ENCODE measurements at places on chromosomes 16 and 17.

DNA sequence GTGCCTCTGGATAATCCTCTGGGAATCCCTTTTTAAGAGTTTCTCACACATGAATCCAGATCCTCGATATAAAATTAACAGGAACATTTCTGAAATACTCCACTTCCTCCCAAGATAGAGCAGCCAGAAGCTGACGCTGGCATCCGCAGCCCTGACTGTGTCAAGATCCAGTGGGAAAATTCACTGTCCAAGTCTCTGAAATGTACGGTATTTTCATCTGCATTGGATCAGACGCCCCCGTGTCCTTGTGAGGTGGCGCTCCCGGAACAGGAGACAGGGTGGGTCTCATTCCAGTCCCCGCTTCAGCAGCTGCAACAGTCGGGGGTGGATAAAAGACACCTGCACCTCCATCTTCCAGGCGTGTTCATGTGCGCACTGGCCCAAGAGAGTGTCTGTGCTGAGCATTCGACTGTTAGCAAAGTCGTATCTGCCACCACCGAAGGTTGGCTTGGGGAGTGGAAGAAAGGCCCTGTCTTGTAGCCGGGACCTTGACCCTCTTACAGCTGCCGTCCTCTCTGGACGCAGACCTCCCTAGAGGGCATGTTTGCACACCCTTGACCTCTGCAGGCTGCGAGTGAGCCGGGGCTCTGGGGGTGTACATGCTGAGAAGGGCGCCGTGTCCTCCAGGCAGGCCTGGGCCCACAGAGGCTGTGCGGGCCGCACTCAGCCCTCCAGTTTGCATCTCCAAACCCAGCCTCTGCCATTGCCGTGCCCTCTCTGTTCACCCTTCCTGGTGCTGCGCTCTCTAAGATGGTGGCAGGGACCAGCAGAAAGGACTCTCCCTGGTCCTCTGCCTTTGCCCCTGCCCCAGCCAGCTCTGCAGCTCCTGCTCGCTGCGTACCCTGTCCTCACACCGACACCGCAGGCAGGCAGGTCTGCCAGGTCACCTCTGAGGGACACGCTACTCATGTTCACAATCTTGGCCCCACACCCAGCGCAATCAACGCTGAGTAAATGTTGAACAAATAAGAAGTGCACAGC is 72.0 kb upstream of the CHMP6 start:
- DNase-seq, result peak; percentile 52

- no peak for DNase-seq
Measured at GRCh38 chr17:76546556-76547182, 6.8 kb downstream of the PRCD start.

GRCh38 chr17:40791111-40791510 is 8.6 kb downstream of the KRT28 start:
- no peak for DNase-seq

- peak; percentile 74 for DNase-seq
Measured at GRCh38 chr17:57577751-57578607, 167.1 kb downstream of the CCDC182 start.

All from testis (tissue), 5 donors.